Stimulated activated CD8-positive, alpha-beta memory T cell treated with anti-CD3 and anti-CD28 coated beads, Interleukin-7, amount 100 ng/mL, for 24 hours (primary cell): ENCODE measurements at places on chromosomes 4 and X.

GRCh38 chrX:21955403-21956189, 15.1 kb downstream of the SMS start:
- no peak for DNase-seq

GRCh38 chr4:181956512-181956911, 286.7 kb upstream of the TENM3 start:
- DNase-seq, result no peak

- DNase-seq, result no peak
These were observed 28.9 kb upstream of the APELA start for GRCh38 chr4:164847967-164848649.

- DNase-seq, result no peak
These were observed 28.2 kb downstream of the FGFBP1 start for GRCh38 chr4:15910155-15910940.

DNA sequence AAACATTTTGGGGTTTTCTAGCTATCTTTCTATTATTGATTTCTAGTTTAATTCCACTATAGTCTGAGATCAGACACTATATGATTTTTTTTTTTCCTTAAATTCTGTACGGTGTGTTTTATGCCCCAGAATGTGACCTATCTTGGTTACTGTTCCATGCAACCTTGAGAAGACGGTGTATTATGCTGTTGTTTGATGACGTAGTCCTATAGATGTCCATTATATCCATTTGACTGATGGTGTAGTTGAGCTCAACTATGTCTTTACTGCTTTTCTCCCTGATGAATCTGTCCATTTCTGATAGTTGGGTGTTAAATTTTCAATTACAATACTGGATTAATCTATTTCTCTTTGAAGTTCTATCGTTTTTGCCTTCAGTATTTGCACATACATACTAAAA, 212.5 kb downstream of the NDST4 start:
- DNase-seq, result no peak

DNA sequence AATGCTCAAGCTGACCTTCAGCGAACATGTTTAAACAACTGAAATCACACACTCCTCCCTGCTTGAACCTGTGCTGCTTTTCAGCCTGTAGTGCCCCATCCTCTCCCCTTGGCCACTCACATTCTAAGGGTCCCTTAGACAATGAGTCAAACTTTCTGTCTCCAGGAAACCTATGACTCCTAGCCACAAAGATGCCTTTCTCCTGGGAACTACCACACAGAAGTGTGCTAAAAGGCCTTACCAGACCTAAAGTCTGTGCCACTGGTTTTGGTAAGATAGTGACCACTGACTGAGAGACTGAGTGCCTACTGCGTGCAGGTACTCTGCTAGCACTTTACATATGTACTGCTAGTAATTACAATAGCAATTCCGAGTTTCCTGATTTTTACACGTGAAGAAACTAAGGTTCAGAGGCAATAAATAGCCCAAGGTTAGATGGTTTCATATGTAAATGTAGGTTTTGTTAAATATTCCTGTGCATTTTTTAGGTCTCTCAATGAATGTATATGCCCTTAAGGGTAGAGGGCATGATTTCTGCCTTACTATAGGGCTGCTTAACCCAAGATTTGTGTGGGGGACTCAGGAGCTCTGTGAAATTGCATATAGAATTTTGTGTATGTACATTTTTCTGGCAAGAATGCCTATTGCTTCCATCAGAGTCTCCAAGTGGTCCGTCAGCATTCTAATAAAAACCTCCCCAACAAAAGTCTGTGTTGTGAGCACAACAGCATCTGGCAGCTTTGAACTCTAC, 71.1 kb downstream of the NSG1 start:
- DNase-seq, result no peak

- no peak for DNase-seq
These were observed 103.1 kb upstream of the PPP2R3B start for GRCh38 chrX:489820-490219.

DNA sequence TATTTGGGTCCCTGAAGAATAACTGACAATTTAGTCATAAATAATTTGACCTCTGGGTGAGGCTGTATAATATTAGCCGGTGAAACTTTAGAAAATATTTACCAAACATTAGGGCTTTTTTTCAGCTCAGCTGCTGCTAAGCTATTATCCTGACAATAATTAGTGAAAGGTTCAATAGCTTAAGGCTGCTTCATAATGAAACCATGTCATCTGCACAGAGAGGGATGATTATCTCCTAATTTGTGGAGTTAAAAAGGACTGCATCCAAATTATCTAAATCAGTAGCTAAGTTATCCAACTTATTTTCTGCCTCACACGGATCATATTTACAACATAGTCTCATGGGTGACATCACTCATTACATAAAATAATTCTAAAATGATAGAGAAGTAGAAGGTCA, 1249.8 kb downstream of the RAPGEF2 start:
- no peak for DNase-seq

GRCh38 chr4:109559625-109559982, 442 bp upstream of the MCUB start:
- DNase-seq, result peak; percentile 9

DNA sequence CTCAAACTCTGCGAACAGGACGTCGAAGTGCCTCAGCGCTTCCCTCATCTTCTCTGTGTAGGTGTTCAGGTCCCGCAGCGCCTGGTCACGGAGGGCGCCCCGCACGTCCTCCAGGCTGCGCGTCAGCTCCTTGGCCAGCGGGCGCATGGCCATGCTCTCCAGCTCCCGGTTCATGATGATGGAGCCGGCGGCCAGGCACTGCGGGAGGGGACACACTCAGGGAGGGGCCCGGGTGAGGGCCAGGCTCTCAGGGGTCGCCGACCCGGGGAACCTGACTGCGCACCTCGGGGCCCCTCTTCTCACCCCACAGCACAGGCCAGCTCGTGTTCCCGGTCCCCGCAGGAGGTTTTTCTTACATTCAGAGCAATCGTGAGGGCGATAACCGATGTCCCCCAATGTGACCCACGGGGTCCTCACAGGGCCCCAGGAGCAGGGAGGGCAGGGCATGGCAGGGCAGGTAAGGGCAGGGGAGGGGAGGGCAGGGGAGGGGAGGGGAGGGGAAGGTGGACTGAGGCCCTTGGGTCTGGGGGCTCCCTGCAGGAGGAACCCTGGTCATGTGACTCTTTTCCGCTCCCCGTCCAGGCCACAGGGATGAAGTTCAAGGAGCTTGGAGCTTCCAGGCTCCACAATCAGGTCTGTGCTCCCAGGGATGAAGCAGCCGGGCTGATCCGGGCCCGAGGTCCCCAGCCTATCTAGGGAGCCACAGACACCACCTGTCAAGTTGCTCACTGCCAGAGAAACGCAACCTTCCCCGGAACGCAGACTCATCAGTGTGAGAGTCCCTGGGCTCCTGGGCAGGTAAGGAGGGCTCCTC, 77.8 kb upstream of the MXD4 start:
- no peak for DNase-seq

DNA sequence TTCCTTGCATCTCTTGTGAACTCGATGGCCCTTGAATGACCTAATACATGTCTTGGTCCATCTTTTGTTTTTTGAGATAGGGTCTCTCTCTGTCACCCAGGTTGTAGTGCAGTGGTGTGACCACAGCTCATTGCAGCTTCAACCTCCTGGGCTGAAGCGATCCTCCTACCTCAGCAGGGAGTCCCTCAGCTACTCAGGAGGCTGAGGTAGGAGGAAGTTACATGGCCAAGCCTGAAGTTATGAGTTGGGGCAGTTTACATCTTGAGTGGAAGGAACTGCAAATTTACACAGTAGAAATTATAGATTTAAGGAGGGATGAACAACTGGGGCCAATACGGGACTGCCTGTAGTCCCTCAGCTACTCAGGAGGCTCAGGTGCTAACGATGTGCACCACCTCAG, 97.2 kb upstream of the METTL14 start:
- DNase-seq, result no peak

GRCh38 chr4:82954212-82954611, 53.7 kb downstream of the THAP9 start:
- DNase-seq, result no peak

- DNase-seq, result no peak
These were observed 120.3 kb downstream of the UNC5C start for GRCh38 chr4:95428291-95429070.

GRCh38 chr4:24476282-24476681, 108.1 kb downstream of the DHX15 start:
- DNase-seq, result no peak

DNA sequence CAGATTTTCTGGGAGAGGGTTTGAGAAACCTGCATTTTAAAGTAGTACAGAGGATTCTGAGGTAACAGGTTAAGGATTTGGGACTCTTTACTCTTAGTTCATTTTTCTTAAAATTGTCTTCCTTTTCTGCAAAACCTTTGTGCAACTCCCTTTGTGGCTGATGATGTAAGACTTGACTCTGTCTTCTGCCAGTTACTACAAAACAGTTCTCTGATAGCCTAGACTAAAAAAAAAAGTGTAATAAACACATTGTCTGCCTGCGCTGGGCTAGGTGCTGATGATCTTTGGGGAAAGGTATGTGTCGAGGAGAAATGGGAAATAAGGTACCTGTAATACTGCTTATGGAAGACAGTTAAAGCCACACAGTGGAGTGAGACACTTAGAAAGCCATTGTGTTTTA, 28.7 kb downstream of the IL13RA1 start:
- no peak for DNase-seq

DNA sequence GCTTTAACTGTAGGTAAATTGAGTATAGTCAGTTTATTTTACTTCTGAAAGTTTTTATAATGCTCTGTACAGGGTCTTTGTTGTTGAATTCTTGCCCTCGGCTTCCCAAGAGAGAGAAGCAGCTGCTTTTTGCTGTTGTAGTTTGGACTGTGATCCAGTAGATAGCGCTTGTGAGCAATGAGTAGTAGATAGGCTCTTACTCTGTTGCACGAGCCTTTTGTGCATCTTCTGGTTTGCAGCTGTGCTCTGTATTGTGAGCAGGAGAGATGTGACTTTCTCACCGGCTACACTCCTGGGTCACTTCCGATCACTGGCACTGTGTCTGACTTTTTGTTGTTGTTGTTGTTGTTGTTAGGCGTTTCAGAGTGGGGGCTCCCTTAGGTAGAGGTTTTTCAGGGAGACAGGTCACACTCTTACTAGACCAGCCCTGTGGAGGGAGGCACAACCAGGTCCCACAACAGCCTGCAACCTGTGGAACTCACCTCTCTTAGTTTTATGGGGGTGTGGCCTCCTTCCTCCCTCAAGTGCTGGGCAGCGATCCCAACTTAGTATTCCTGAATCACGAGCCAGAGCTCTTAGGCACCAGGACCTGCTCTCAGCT, 822.1 kb upstream of the GALNTL6 start:
- no peak for DNase-seq

GRCh38 chr4:136838607-136839006, 693.7 kb downstream of the PCDH18 start:
- DNase-seq, result no peak

- DNase-seq, result no peak
These were observed 34.1 kb upstream of the SPON2 start for GRCh38 chr4:1206299-1207156.

- DNase-seq, result no peak
These were observed 51.6 kb downstream of the WDFY3 start for GRCh38 chr4:84914686-84915395.

DNA sequence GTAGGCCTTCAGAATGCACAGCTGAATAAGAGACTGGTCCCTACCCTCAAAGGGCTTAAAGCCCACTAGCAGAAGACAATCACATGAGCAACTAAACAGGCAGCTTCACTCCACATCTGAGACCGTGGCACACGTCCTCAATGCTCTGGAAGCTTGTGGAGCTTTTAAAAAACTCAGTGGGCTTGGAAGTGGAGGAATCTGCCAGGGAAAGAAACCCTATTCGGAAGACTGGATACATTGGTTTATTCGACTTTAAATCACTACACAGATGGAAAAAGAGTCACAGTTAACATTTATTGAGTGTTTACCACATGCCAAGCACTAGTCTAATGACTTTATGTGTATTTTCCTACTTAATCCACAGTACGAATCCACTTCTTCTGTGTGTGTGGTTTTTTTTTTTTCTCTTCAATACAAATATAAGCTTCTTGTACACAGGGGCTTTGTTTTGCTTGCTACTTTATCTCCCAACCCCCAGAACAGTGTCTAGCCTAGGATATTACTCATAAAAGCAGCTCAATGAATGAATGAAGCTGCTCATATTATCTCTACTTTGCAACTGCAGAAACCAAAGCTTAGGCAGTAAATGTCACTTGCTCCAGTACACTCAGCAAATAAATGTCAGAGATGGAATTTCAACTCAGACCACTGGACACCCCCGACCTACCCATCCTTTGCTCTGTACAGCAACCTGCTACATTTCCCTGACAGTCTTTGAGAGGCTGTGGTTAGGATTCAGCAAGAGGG, 137.7 kb downstream of the LDB2 start:
- DNase-seq, result no peak

DNA sequence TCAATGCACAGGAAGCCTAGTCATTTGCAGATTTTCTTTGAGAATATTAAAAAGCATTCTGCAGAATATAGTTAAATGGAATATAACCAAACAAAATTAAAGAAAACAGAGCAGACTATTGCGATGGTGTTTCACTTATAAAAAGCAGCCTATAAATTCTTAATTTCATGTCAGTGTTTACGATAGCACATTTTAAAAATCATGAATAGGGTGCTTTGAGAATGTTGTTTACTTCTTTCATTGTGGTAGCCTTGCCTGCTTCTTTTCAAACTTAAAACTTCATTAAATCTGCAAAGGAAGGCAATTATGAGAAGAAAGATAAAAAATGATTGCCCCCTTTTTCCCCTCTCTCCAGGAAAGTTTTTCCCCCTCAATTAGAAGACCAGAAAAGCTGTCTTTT, 748.6 kb downstream of the CCSER1 start:
- no peak for DNase-seq

DNA sequence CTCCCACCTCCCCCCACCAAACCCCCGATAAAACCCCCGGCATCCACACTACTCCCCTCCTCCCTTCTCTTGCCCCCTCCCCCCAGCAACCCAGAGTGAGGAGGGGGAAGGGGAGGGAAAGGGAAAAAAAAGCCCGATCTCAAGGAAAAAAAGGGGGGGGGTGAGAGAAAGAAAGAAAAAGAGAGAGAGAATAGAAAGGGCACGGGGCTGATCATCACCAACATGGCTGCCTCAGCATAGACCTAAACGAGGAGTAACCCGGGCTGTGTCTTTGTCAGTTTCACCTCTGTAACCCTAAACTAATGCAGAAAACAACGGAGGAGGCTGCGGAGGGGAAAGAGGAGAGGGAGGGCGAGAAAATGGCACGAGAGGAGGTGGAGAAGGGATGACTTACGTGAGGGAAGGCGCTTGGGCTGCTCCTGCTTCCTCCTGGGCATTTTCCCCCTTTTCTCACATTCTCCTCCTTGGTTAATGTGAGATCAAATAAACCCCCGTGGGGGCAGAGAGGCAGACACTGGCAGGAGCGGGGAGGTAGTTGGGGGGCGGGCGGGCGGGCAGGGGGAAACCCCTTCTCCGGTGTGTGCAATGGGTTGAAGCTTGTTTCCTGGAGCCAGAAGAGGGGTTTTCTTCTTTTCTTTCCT, 532 bp downstream of the ZNF827 start:
- DNase-seq, result no peak
